ENCODE measurements at places on chromosomes 2 and 18.

GRCh38 chr2:51011254-51011653 lies 20.7 kb downstream of the NRXN1 start:
- no peak for DNase-seq

GRCh38 chr18:54910161-54910919 lies 48.9 kb downstream of the CCDC68 start:
- DNase-seq: no peak

GRCh38 chr2:241882091-241882625 lies 12.6 kb downstream of the RTP5 start:
- DNase-seq: peak; percentile 83

DNA sequence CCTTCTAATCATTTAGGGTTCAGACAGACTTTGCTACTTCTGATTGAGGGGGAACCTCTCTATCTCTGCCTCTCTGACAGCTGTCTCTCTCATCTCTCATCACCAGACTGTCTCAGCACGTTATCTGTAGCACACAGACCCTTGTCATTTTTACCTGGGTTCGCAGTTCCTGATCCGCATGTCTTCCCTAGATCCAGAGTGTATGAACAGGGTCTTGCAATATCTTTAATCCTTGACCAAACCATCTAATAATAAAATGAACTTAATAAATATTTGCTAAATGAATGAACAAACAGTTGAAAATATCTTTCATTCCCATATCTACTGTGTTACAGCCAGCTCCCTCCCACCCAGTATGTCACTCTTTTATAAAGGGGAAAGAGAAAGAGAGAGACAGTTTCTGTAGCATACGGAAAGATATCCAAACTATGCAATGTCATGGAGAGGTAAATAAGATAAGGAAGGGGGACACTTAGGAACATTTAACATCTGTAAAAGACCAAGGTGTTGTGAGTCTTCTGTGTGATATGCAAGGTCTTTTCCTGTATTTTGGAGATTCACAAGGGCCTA lies 507.6 kb downstream of the SUCLG1 start:
- no peak for DNase-seq

- peak; percentile 64 for DNase-seq
These were observed 23.2 kb downstream of the ASB1 start for GRCh38 chr2:238449909-238450417.

DNA sequence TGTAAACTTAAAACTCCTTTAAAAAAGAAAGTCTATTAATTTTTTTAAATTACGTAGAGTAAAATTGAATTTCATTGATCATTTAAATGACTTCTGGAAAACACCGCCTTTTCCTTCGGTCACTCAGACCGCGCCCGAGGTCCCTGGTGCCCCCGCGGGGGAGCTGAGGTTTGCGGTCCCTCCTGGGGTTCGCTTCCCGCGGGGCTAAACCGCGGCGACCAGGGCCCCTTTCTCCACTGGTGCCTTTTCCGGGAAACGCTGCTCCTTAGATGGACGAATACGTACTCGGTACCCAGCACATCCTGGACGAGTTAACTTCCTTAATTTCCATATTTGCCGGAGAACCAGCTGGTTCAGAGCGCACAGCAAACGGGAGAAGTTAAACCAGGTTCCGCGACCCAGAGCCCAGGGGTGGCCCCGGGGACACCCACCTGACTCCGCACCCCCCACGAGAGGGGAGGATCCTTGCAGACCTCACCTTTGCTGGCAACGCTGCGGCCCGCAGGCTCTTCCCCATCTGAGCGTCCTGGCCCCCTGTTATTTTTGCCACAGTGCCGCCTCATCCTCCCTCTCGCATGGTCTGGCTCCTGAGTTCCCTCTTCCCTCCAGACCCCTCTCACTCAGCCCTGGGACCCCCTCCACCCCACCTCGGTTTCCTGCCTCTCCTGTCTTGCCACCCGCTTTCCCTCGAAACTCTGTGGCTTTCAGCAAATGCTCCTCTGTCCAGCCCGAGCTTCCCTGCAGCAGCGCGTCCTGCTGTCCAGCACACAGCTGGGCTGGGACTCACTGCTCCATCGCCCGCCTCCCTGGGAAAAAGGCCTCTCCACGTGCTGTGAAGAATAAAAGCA lies 420.0 kb upstream of the MYT1L start:
- DNase-seq: no peak
